Smooth muscle cell of the brain vasculature (primary cell): ENCODE measurements at places on chromosomes 6 and 20.

DNA sequence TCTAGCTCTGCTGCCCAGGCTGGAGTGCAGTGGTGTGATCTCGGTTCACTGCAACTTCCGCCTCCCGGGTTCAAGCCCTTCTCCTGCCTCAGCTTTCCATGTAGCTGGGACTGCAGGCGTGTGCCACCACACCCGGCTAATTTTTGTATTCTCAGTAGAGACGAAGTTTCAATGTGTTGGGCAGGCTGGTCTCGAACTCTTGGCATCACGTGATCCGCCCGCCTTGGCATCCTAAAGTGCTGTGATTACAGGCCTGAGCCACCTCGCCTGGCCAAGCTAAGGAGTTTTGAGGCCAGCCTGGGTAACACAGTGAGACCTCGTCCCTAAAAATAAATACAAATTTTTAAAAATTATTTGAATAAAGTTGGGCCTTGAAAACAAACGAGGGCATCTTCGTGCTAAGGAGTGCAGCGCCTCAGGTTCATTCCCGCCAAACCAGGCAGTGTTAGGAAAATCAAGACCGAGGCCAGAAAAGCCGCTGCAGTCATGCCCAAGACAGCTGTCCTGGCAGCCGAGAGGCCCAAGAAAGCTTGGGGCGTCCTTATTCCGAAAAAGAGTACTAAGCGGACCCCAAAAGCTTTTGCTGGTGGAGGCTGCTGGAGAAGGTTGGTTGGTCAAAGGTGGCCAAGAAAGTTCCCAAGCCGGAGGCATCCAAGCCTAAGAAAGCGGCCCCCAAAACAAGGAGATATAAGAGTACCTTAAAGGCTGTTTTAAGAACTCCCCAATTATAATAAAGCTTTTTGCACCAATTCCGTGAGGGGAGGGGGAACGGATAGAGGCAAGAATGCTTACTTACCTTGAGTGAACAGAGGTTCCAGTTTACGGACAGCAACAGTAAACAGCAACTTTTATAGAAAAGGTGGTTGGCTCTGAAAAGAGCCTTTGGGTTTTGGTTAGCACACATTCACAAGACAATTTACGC is 109.0 kb downstream of the HFE start:
- no peak for DNase-seq

GRCh38 chr6:131065112-131065823 is 2.2 kb upstream of the EPB41L2 start:
- no peak for DNase-seq

GRCh38 chr20:50428097-50428828 is 81.9 kb upstream of the PTPN1 start:
- no peak for DNase-seq

DNA sequence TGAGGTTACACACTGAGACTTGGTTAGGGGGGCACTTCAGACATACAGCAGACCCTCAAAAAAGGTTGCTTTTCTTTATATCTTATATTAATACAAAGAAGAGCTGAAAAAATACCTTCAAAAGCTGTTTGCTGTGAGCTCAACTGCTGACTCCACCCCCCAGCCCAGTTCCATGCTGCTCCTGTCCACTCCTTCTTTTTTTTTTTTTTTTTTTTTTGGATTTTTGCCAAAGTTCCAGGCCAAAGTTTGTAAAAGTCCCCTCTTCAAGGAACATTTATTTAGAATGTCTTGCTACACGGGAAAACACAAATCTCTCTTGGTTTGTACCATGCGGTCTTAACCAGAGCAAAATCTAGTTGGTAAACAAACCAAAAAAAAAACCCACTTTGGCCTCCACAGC is 85.3 kb upstream of the AKAP12 start:
- no peak for DNase-seq

DNA sequence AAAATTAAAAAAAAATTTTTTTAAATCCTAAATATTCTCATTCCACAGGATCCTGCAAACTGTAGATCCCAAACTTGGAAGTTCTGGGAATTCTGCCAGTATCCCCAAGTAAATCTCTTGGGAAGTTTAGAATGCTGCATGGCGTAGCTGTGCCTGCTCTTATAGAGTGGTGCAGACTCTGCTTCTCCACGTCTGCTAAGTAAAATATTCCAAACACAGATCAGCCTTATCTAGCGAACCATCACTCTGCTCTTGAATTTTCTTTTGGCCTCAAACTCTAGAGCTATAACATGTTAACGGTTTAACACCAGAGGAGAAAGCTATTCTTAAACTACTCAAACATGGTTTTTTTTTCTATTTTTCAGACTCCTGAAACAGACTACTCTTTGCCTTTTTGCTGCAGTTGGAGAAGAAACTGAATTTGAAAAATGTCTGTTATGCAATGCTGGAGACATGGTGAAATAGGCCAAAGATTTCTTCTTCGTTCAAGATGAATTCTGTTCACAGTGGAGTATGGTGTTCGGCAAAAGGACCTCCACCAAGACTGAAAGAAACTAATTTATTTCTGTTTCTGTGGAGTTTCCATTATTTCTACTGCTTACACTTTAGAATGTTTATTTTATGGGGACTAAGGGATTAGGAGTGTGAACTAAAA is 138.5 kb upstream of the AKAP12 start:
- no peak for DNase-seq

DNA sequence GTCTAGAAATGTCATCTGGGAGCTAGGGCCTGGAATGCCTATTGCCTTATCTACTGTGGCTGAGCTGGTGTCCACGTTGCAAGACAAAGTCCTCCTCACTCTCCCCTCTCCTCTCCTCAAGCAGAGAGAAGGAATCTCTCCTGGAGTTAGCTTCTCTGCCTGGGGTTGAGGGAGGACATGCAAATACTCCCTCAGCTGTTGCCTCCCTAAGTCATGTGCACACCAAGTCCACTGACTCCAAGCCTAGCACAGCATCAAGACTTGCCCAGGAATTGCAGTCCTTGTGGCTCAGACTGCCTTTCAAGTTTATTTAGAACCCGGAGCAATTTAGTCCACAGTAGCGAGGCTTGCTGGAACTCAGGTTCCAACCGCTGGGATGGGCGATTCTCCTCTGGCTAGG is 38.0 kb upstream of the SCP2D1 start:
- no peak for DNase-seq

DNA sequence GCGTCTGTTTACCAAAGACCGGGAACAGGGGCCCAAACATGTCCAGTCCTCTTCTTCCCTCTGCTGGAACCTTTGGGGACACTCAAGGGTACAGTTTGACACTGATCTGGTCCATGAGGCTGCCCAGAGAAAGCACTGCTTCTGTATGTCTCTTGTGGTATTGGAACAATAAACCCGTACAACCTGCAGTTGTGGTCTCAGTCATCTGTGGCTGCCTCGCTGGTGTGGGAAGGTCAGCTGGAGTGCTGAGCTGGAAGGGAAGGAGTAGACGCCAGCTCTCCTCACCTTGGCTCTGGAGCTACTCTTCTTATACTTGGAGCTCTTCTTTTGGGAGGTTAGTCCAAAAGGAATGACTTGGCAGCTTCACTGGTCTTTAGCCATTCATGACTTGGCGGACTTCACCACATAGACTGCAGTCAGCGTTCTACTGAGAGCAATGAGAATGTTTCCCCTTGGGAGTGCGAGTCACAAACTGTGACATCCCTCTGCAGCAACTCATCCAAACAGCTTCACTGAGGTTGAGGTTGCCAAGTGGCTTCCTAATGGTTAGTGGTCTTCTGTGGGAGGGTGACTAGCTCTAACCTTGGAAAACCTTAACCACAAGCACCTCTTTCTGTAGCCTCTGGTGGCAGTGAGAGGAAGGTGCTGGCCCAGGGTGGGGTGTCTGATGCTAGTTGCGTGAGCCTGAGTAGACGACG is 81.2 kb downstream of the ASXL1 start:
- DNase-seq: no peak

GRCh38 chr6:19734061-19734460 is 103.1 kb upstream of the ID4 start:
- no peak for DNase-seq

DNA sequence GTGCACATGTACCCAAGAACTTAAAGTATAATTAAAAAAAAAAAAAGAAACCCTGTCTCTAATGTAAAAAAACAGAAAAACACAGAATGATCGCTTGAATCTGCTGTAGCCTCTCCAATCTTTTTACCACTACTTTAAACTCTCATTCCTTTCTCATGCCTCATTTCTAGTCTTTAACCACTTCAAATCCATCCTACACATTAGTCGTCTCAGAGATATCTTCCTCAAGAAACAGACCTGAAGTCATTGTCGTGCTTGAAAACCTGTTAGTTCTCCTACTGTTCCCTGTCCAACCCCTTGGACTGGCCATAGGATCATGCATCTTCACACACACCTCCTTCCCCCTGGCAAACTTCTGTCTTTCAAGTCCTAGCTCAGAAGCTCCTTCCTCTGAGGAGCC is 112.1 kb upstream of the BCLAF1 start:
- no peak for DNase-seq

DNA sequence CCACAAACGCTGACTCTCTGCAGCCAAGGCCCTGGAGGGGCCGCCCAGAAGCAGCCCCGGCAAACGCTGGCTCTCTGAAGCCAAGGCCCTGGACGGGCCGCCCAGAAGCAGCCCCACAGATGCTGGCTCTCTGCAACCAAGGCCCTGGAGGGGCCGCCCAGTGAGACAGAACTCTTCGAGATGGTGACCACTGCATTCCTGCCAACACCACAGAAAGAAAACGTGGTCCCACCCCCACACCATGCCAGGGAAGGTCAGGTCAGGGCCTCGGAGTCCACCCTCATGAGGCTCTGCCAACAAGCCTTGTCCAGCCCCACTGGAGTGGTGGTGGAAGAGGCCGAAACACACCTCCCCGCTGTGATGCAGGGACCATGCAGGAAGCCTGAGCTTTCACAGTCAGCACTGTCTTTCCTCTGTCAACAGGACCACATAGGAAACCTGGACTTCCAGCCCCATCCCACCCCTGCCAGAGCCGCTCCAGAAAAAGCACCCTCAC is 97.5 kb downstream of the DLL1 start:
- DNase-seq: no peak

DNA sequence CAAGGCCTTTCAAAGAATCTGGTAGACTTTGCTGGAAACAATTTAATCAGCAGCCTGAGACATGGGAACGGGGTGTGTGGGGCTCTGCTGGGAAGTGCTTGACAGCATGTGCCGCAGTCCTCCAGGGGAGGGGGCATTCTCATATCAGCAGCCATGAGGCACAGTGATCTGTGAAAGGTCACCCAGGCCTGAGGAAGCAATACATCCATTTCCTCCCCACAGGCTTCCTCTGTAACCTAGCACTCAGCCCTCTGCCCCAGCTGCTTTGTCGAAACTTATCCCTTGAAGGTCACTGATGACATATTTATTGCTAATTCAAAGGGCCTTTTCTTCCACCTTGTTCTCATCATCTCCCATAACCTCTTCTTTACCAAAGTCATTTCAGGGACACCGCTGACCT is 103.3 kb downstream of the TNFAIP3 start:
- DNase-seq: no peak

GRCh38 chr6:24307881-24308280 is 50.0 kb downstream of the DCDC2 start:
- DNase-seq: peak; percentile 10

GRCh38 chr6:41377071-41377470 is 41.7 kb downstream of the NCR2 start:
- DNase-seq: no peak

DNA sequence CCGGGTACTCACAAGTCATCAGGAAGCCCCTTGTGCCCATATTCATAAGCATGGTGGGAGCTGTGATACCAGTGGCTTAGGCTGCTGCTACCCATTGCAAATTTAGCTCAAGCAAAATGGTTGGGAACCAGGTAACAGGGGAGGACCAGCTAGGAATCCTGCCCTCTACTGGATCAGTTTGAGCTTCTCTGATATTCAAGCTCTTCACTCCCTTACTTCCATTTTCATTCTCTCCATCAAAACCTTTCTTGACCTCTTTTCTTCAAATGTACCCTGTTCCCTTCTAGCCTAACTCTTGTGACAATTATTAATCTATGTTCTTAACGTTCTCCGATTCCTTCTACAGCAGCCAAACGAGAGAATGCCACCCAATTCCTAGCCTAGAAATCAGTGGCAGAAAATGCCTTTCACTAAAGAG is 9.7 kb downstream of the NOL7 start:
- no peak for DNase-seq

GRCh38 chr6:96899019-96899418 is 1.3 kb upstream of the NDUFAF4 start:
- no peak for DNase-seq

- DNase-seq: no peak
These were observed 278.9 kb downstream of the CENPW start for GRCh38 chr6:126618639-126619343.

DNA sequence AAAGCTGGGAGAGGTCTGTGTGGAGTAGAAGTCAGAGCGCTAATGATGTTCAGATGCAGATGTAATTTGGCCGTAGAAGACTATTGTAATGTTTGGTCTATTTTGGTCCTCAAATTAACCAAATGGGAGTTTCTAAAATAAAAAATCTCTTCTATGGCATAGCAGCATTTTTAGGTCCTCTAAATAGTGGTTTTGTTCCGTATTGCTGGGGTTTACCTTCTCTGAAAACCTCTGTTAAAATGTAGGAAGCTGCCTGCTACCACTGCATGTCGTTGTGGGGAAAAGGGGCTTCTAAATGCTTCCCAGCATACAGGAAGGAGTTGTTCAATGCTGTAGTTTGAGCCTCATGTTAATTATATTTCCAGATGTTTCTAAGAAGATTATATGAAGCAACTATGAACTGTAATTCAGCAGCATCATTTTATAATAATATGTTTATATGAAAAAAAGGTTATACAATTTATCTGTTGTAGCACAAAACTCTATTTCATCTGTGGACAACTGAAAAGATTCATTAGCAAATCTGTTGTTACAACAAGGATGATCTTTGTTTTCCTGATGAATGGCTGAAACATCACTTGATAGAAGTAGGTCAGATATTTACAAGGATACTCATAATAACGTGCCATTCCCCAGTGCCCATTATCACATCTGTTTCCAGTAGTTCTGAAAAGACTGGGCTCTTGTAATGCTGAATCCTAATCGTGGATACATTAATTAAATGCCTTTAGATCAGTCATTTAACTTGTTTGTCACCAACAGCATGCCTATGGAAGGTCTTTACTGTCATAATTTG is 256.6 kb downstream of the TBC1D7 start:
- DNase-seq: no peak

DNA sequence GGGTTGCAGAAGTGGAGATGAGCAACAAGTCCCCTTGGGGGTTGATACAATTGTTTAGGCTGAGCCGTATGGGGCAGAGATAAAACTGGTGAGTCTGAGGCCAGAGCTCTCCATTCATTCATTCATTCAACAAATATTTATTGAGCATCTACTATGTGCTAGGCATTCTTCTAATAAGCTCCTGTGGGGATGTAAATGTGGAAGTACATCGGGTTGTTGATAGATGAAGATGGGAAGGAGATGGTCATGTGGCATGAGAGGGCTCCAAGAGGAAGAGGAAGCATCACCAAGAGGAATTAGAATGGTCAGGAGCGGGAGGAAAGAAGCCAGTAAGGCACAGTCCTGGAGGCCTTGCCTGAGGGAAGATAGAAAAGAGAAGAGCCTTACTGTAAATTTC is 98.7 kb upstream of the MLN start:
- DNase-seq: no peak
